ENCODE measurements at places on chromosomes 13 and 19. TPM values are rescaled to one million over a fixed set of nuclear protein-coding genes. Genes with fewer than 3 reads are reported as not detected.

The MIA gene
- total RNA-seq = not detected

The KBTBD6 gene
- total RNA-seq = 9.5 TPM

The ZNF541 gene
- total RNA-seq = 0.28 TPM

The MCEMP1 gene
- total RNA-seq = not detected

The NXNL1 gene
- not detected for total RNA-seq

The ZNF208 gene
- 0.85 TPM for total RNA-seq

The ONECUT3 gene
- total RNA-seq = not detected

The ZNF304 gene
- total RNA-seq = 10.7 TPM

The LGALS7 gene
- not detected for total RNA-seq

The NLRP12 gene
- under 0.01 TPM for total RNA-seq

The GARIN5A gene
- total RNA-seq = 0.28 TPM

The GPR183 gene
- total RNA-seq = not detected

The LILRB3 gene
- not detected for total RNA-seq

The ANGPTL4 gene
- 1.1 TPM for total RNA-seq

The SCN1B gene
- total RNA-seq = 8.1 TPM

The DCT gene
- under 0.01 TPM for total RNA-seq

The VASP gene
- total RNA-seq = 41.0 TPM

The KLK14 gene
- total RNA-seq = not detected

The KIR2DL3 gene
- total RNA-seq = not detected

The ZNF560 gene
- total RNA-seq = 0.57 TPM

The METTL21C gene
- not detected for total RNA-seq

The PSPN gene
- 0.43 TPM for total RNA-seq

The EXOC3L2 gene
- under 0.01 TPM for total RNA-seq

The ELANE gene
- 0.85 TPM for total RNA-seq

The FPR3 gene
- total RNA-seq = under 0.01 TPM

The RPS15 gene
- 387 TPM for total RNA-seq

The IGFL3 gene
- not detected for total RNA-seq

The SIGLECL1 gene
- not detected for total RNA-seq

The CALR3 gene
- not detected for total RNA-seq

The EMC10 gene
- total RNA-seq = 30.2 TPM

The CAMSAP3 gene
- not detected for total RNA-seq

The ZNF835 gene
- total RNA-seq = 0.18 TPM

The CD37 gene
- total RNA-seq = not detected

The ZNF415 gene
- total RNA-seq = 13.7 TPM

The ZNF296 gene
- total RNA-seq = not detected

The CDC42EP5 gene
- 16.1 TPM for total RNA-seq

The C19orf67 gene
- not detected for total RNA-seq

The GYS1 gene
- 45.9 TPM for total RNA-seq

The CACNG8 gene
- total RNA-seq = 0.43 TPM

The CLEC17A gene
- 0.28 TPM for total RNA-seq

The CD33 gene
- total RNA-seq = not detected

The VSTM2B gene
- total RNA-seq = not detected

The TMEM147 gene
- total RNA-seq = 120 TPM

The BAX gene
- 77.2 TPM for total RNA-seq

The SELENOV gene
- total RNA-seq = not detected
